ENCODE measurements at places on chromosomes 1 and 21.

DNA sequence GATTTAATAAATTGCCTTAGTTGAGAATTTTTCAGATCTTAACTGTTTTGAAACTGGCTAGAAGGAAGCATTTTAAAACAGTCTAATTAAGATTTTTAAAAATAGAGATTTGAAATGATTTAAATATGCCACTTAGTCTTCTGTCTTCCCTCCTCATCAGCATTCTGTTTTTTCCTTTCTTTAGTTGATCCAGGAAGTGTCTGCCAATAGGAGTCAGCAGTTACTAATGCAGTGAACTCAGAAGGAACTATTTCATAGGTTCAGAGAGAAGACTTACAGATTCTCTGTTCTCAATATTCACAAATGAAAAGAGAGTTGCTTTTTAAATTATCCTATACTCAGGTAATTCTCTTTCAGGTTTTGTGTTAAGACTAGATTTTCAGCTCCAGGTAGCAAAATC, 84.5 kb downstream of the RPS6KC1 start:
- DNase-seq, result no peak

- no peak for DNase-seq
Observed at GRCh38 chr1:160148121-160148520, 3.3 kb upstream of the ATP1A4 start.

DNA sequence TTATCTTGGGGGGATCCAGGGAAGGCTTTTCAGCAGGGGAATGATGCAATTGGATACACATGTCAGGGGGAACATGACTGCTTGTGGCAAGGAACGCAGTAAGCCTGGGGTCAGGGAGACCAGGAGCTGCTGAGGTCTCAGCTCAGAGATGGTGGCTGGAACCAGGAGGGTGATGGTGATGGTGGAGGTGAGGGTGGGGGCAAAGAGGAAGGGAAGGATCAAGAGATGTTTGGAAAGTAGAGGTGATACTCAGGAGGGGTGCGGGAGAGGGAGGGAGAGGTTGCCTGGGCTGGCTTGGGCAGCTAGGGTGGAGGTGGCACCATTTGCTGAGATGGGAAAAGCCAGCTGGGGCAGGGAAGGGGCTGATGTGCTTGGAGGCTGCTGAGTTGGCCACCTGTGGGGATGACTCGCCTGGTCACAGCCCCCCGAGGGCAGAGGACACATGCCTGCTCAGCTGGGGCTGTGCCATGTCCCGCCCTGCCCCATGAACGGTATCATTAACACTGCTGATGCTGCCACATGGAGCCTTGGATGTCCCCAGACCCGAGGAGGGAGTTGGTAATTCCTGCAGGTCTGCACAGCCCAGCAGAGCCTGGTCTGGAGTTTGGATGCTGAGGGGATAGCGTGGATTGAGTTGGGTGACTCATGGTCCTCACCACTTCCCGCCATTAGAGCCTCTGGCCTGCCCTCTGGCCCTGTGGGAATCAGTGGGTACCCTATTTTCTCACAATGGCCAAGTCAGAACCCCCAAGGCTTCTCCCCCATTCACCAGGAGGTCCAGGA, 6.3 kb upstream of the PADI1 start:
- no peak for DNase-seq

- DNase-seq, result no peak
Observed at GRCh38 chr1:205805082-205805711, 7.8 kb downstream of the SLC41A1 start.
